Dermis blood vessel endothelial cell (primary cell): ENCODE measurements at places on chromosomes 3 and 15. TPM values are rescaled to one million over a fixed set of nuclear protein-coding genes. Genes with fewer than 3 reads are reported as not detected.

DNA sequence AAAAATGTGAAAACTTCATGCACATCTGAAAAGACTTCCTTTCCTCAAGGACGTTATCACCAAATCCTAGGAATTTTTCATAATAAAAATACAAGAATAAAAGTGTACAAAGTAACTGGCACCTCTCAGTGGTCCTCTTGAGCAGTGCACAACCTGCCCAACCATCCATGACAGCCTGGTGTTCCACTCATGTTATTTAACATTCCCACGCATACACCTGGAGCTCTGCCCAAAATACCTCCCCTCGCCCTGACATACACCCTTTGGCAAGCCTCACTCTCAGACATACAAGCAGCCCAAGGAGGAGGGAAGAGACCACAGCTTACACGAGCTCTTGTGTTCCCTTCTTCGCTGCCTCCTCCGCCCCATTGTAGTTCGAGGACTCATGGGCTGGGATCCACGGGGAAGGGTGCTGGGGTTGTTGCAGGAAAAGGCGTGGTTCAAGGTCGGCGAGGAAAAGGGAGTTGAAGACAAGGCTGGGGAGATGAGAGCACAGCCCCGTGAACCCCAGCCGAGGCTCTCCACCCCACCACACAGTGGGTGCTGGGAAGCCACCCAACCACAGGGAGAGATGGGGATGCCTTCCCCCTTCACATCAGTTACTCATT lies 23.3 kb downstream of the GRIP2 start:
- DNase-seq = no peak

- DNase-seq = no peak
These were observed 60.9 kb downstream of the ATP2B2 start for GRCh38 chr3:10444511-10444910.

- no peak for DNase-seq
These were observed 10.3 kb downstream of the LINGO1 start for GRCh38 chr15:77622209-77622933.

- no peak for DNase-seq
These were observed 236.6 kb downstream of the SOX2 start for GRCh38 chr3:181948286-181948685.

Gene TMC3
- total RNA-seq = 0.05 TPM in 1 of 2 replicates, not detected in the other

DNA sequence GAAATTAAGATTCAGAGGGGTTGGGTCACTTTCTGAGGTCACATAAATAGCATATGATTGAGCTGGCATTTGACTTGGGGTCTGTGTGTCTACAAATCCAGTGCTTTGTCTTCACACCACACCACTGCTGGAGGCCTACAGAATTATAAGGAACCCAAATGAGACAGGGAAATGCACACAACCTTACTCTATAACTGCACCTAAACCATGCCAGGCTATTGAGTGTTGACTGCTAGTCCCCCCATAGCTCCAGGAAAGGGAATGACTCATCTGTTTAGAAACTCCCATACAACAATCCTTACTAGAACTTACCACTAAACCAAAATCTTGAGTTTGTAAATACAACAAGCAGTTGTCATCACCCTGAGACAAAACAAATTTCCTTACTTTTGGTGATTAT lies 16.9 kb upstream of the TSC22D2 start:
- DNase-seq = peak; percentile 64

DNA sequence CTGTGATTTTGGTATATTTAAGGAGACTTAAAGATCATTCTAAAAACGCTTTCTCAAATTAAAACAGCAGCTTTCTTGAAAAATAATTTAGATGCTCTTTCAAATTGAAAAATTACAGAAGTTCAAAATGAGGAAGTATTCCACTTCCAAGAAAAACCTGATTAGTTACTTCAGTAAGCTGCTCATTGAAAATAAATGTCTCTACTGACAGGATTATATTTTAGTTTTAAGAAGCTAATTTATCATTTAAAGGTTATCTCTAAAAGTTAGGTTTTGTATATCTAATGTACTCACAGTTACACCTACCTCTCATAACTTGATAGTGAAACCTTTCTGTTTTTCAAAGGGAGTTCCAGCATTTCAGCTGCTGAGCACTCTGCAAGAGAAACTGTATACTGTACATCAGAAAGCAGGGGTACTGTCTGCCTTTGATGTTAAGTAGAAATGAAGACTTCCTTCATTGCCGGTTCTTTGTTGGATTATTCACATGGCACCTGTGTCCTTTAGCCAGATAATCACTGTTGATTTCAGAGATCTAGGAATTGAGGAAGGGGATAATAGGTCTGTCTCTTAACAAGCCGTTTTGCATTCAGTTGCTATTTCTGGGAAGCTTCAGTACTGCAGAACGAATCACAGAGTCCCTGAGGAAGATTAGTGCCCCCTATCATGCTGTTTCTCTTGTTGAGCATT lies 161.6 kb downstream of the TCF12 start:
- DNase-seq = peak; percentile 23

DNA sequence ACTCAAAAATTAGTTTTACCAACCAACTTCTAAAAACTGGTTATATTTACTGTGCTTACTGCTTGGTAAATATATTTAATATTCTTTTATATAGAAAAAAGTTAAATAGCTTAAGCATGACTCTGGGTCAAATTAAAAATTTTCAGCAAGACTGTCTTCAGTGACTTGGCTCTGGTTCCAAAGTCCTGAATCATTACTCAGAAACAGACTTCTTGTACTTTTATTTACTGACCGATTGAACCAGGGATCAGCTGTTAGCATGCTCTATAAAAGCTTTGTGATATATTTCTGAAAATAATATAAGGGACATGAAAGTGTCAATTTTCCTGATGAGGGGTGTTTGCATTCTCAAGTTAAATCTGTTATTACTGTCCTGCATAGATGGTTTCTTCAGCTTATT lies 164.3 kb downstream of the MCTP2 start:
- DNase-seq = no peak

GRCh38 chr15:100941536-100941935 lies 22.4 kb downstream of the LRRK1 start:
- no peak for DNase-seq

- no peak for DNase-seq
These were observed 28.8 kb downstream of the CA12 start for GRCh38 chr15:63352808-63353207.

DNA sequence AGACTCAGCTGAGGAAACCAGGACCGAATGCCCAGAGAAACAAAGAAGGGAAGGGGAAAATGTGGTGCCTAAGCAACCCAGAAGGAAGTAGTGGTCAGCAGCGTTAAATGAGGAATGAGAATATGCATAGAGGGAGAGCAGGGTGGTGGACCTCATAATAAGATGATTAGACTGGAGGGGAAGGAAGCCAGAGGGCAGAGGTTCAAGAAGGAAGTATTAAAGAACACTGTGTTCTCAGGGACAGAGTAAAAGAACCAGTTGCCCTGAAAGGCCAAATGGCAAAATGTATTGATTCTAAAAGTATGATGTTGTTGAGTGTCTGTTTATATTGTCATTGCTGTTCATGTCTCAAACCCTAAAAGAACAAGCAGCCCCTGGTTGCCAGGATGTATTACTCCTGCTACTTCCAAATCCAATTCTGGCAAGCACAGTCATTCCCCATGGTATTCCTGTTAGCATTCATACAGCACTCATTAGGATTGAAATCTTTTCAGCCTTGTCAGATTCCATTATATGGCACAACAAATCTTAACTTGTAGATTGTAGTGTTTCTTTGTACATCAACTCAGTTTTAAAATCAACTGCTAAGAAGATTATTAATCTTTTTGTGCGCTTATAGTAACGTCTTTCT lies 23.4 kb downstream of the P2RY1 start:
- DNase-seq = no peak

Gene KBTBD12
- total RNA-seq = under 0.01 TPM in 1 of 2 replicates, not detected in the other

GRCh38 chr3:176463610-176464009 lies 733.7 kb downstream of the TBL1XR1 start:
- no peak for DNase-seq

GRCh38 chr3:120284747-120285507 lies at the start of gene GPR156:
Gene GPR156 (minus strand): TSS chr3:120285222. CDS start chr3:120244098, 41,124 bp downstream.
- peak; percentile 17 for DNase-seq

DNA sequence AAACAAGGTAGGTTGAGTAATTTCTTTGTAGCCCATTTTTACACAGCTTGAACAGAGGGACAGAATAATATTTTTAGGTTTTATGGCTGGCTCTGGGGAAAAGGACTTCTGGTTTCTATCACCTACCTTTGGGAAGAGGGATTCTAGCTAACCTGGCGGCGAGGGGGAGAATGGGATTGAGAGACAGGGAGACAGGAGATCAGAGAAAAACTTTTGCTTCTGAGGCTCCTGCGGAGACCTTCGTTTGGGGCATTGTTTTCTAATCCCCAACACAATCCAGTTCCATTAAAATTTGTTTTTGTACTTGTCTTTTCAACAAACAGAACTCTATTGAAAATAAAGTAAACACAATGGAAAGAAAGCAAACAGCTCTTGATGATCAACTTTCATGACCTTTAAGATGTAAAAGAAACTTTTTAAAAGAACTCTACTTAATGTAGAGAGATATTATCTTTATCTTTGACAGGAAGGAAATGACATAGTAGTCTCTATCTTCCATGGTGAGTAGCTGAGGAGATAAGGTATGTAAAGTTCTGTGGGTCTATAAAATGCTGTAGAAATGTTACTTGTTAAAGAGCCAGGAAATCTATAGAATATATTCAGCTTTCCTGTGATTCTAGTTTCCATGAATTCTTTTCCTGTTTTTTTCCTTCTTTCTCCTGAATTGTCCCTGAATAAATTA lies 37.0 kb upstream of the P2RY1 start:
- no peak for DNase-seq

GRCh38 chr3:19190126-19190525 lies 41.8 kb downstream of the KCNH8 start:
- DNase-seq = no peak

DNA sequence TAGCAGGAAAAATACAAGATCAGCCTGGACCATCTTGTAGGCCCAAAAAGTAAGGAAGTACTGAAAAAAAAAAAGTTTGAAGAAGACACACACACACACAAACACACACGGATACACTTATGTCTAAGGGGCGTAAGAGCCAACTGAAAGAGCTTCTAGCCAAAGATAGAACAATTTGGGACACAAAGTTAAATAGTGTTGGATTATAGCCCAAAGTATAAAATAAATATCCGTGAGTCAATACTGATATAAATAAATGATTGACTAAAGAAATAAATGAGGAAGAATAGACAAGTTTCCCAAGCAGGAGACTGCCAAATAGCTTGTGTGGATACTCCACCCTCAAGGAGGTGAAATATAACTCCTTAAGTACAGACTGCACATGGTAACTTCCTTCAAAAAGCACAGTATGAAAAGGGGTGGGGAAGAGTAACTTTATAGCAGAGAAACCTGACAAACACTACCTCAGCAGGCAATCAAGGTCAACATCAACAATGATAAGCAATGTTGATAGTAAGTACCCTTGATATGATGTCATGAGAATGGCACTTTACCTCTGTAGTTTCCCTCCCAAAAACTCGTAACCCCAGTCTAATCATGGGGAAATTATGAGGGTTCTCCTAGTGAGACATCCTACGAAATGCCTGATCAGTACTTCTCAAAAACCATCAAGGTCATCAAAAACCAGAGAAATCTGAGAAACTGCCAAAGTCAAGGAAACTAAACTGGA lies 187.3 kb upstream of the ATP11B start:
- DNase-seq = no peak

DNA sequence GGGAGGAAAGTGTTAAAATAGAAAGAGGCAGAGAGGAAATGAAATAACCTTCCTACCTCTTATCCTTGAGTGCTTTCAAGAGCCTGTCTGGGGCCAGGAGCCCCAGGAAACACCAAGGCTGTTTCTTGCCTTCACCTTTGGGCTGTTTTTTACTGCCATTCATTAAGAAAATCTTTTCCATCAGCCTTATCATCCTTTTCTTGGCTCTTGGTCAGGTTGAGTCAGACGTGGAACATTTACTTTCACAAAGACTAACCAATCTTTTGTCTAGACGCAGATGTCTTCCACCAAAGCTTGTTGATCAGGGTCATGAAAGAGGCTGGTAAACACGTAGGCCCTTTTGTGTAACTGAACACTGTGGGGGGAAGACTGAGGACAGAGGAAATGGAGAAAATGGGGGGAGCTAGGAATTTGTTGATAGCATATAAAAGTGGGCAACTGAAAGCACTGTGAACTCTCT lies 151.0 kb upstream of the THBS1 start:
- peak; percentile 97 for DNase-seq

GRCh38 chr3:170500995-170501394 lies 82.3 kb downstream of the CLDN11 start:
- no peak for DNase-seq

DNA sequence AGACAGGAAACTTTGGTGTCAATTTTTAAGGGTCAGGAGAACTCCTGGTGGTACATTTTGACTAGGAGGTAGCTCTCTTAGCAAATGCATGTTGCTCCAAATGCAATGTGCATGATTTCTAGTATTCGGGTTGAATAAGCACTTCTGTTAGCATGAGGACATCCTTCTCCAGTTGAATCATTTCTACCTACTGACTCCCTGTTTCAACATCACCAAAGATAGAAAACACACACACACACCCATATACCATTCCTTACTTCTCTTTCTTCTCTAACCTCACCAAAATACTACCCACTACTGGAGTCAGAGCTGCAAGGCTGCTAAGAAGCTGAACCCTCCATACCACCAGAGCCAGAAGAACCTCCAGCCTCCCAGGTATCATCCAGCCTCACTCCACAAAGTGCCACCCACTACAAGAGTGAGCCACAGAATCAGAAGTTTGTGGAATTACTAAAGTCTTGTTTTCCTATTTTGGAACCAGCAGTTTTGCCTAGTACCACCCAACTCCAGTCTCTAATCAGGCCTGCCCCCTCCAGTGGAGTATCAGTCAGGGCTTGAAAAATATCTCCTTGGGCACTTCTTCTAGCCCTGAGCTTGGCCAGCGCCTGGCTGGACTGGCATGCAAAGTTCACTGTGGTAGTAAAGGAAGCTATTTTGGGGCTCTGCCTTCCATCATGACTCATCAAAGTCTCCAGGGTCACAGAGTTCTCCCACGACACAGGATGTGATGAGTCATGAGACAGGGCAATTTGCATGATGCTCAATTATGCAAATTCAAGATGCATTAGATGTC lies 110.3 kb downstream of the CYP19A1 start:
- peak; percentile 60 for DNase-seq

- DNase-seq = no peak
These were observed 22.7 kb downstream of the TRA2B start for GRCh38 chr3:185914911-185915629.

DNA sequence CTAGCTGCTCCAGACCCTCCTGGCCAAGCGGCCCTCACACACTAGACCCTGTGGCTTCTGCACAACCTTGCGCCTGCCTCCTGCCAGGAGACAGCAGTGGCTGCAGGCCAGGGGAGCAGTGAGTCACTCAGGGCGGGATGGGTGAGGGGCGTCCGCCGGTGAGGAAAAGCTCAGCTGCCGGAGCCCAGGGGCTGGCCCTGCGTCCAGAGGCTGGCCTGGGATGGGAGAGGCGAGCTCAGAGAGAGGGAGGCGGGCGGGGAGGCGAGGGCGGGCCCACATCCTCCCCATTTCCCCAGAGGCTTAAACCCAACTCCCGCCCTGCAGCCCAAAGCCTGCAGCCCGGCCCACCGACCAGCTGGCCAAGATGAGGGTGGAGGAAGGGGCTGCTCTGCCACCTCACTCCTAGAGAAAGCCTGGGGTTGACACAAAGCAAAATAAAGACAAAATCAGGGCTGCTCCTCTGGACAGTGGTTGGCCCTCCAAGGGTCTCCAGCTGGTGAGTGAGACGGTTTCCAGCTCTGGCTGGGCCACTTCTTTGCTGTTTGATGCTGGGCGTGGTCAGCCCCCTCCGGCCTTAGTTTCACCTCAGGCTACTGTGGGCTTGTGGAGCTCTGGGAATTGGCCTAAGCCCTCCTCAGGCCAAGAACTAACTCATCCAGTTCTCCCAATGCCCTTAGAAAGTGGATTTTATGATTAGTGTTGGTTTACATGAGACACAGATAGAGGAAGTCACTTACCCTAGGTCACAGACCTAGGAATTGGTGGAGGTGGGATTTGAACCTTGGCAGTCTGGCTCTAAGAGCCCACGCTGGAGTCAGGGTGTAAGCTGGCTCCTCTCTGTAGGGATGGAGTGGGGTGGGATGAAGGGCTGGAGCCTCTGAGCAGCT lies 50.6 kb downstream of the IQSEC1 start:
- peak; percentile 69 for DNase-seq
